ENCODE measurements at places on chromosomes 2 and 18.

- DNase-seq, result no peak
These were observed 36.8 kb upstream of the ALPP start for GRCh38 chr2:232341739-232342126.

GRCh38 chr2:71154798-71155197 is 24.4 kb downstream of the MPHOSPH10 start:
- no peak for DNase-seq

DNA sequence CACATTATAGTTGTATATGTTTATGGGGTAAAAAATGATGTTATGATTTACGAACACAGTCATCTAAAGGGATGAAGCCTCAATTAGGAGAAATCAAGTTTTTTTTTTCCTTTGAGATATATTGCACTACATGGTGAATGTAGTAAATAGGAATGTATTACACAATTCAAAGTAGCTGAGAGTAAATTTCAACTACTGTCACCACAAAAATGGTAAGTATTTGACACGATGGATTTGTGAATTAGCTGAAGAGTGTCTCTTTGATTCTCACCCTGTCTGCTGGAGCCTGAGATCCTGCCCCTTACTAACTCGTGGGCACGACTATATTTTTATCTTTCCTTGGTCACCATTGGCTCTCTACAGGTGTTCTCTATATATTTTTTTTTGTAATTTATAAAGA is 540.4 kb upstream of the DSEL start:
- DNase-seq, result no peak

- no peak for DNase-seq
These were observed 44.5 kb downstream of the DOCK10 start for GRCh38 chr2:224997802-224998201.

- no peak for DNase-seq
These were observed 4.8 kb downstream of the NEU4 start for GRCh38 chr2:241813644-241814392.

DNA sequence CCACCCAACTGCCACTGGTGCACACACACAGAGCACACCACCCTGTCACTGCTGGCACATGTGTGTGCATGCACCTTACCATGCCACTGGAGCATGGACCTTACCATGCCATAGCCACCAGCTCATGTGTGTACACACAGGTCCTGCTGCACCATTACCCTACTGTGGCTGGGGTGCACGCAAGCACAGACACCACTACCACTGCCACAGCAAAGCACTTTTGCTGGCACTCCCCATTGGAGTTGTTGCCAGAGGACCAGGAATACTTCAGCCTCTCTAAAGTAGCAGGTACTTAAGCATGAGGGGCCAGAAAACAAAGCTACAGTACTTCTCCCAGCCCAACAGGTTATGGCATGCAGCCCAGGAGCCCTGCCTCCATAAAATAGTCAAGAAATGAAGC is 404.8 kb downstream of the MBD2 start:
- DNase-seq, result no peak

GRCh38 chr18:57121542-57122112 is 25.3 kb upstream of the BOD1L2 start:
- no peak for DNase-seq

- no peak for DNase-seq
These were observed 58.8 kb upstream of the SLC38A11 start for GRCh38 chr2:165013944-165014619.

- DNase-seq, result no peak
These were observed 188.5 kb downstream of the HDAC4 start for GRCh38 chr2:239212121-239212928.

- no peak for DNase-seq
These were observed 20.0 kb upstream of the SERPINB2 start for GRCh38 chr18:63867368-63868125.

DNA sequence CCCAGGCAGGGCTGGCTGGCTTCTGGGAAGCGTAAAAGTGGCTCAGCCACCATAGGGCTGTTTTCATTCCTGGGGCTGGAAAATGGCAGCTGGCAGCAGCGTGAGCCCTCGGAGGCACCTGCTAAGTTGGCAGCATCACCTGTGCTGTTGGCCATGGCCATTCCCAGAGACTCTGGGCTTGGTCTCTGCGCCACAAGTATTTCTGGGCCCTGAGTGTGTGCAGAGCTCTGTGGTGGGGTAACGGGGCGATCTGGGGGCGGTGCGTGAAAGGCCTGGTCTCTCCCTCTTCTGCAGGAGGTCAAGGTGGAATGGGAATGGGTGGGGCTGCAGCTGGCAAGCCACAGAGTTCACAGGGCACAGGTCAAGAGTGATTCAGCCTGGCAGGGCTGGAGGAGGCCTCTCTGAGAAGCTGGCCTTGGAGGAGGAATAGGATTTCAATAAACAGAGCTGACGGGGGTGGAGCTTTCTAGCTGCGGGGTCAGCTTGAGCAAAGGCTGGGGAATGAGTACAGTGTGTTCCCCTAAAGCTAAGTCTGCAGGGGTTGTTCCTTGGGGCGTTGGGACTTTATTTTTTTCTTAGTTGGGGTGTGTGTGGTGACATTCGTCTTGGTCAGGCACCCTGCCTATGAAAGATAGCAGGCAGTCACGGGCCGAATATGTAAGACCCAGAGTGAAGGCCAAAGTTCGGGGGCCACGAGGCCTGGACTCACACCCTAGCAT is 10.3 kb upstream of the NTSR2 start:
- no peak for DNase-seq

- no peak for DNase-seq
These were observed 172.9 kb upstream of the CCDC150 start for GRCh38 chr2:196466581-196466980.

DNA sequence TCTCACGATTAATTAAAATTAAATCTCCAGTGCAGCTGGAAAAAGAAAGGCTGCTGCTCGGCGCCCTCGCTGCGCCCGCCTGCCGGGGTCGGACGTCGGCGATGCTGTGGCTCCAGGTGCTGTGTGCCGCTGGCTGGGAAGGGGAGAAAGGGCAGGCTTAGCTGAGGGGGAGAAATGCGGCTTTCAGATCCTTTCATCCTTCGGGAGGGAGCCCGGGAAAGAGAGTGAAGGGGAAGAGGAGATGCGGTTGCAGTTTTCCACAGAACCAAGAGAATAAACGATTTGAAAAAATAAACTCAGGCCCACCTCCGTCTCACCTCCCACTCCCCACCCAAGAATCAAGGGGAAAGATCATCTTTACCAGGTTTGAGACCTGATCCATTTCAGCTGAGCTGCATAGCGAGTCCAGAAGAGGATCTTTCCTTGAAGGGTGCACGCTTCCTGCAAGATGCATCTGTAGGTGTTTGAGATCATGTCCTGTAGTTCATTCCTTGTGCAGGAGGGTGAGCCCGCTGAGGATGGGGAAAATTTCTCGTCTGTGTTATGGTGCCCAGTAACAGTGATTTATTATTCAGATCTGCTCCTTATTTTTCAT is 495 bp downstream of the TMEM169 start:
- no peak for DNase-seq

GRCh38 chr2:145595296-145595695 is 1075.4 kb upstream of the ZEB2 start:
- DNase-seq, result no peak

- no peak for DNase-seq
These were observed 30.1 kb downstream of the PTCD3 start for GRCh38 chr2:86136141-86136540.

GRCh38 chr2:126909781-126910180 is 11.1 kb downstream of the TEX51 start:
- DNase-seq, result no peak

GRCh38 chr2:224650815-224651439 is 65.2 kb downstream of the CCDC195 start:
- no peak for DNase-seq

GRCh38 chr2:15555760-15556193 is 5.4 kb downstream of the NBAS start:
- no peak for DNase-seq

DNA sequence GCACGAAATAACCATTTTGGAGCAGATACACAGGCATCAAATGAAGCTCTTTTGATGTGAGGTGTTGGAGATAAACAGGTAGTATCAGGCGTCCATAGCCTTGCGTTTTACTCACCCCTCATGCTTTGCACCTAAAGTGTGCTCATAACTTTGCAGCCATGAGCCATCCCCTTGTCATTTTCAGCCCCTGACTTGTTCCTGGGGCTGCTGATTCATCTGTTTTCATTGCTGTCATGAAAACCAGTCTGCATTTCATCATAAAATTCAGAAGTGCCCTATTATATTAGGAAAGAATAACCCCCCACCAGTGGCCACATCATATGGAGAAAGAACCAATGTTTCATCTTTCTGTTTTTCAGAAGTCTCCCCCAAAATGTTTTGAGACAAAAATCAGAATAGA is 329.7 kb upstream of the NRP2 start:
- DNase-seq, result no peak

- DNase-seq, result peak; percentile 18
These were observed 19.8 kb downstream of the MYL12B start for GRCh38 chr18:3281456-3282400.

DNA sequence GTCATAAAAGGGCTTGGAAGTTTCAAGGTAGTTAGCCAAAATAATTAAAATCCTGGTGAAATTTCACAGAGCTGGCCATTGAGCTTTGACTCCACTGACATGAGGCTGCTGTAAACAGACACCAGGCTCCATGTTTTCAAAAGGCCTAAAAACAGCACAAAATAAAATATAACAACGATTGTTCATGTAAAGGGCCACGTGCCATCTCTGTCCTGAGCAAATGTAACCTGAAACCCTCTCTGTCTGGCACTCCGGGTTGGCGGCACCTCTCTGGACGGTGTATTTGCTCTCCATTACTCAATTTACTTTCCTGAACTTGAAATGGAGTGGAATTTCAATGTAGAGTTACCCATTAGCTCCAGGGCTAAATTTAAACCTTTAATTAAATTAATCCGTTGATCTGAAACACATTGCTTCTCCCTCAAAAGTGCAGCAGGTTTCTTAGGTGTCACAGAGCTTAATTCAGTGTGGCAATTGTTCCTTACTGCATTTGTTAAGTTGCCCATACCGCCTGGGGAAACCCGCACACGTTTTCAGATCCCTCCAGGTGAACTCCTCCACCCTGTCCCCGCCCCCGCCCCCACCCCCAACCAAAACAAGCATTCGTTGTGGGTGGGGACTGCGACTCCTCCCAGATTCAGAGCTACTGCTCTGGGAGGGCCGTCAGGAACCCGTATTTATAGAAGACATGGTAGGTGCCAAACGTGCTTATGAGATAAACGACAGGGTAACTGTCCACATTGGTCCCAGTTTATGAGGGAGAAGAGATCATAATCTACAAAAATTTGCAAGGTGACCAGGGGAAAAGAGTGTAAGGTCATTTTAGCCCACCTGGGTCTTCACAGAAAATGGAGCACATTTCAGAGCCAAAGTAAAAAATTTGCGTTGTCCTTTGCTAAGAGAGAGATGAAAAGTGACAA is 1.2 kb upstream of the CABLES1 start:
- no peak for DNase-seq

GRCh38 chr2:42974721-42975717 is 182.6 kb upstream of the HAAO start:
- peak; percentile 30 for DNase-seq

- no peak for DNase-seq
These were observed 143.5 kb upstream of the ALPP start for GRCh38 chr2:232234922-232235615.

DNA sequence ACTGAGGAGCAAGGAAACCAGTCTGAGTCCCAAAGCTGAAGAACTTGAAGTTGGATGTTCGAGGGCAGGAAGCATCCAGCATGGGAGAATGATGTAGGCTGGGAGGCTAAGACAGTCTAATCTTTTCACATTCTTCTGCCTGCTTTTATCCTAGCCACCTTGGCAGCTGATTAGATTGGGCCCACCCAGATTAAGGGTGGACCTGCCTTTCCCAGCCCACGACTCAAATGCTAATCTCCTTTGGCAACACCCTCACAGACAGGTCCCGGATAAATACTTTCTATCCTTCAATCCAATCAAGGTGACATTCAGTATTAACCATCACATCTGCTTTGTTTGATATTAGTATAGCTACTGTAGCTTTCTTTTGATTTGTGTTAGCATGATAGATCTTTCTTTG is 27.1 kb downstream of the VRK2 start:
- DNase-seq, result no peak

GRCh38 chr18:70450426-70451253 is 161.8 kb downstream of the SOCS6 start:
- DNase-seq, result no peak

DNA sequence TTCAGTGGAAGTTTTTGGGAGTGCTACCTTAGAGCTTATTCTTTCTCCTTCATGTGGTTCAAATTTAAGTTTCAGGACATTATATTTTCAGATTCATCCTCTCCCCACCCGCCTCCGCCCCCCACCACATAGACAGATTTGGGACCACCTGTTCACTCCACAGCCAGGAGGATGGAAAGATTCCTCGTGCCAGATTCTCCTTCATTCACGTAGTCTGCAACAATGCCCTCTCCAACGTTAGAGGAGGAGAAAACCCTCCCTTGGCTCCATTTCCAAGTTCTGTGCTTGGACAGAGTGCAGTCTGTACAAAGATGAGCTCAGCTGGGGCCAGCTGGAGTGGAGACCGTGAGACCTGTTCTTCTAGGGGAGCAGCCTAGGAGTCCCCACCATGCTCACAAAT is 26.2 kb downstream of the POU3F3 start:
- no peak for DNase-seq

GRCh38 chr2:164810843-164811242 is 30.8 kb downstream of the COBLL1 start:
- DNase-seq, result no peak

Measured in activated CD4-positive, alpha-beta T cell treated with anti-CD3 and anti-CD28 coated beads for 24 hours (primary cell).